ENCODE measurements at places on chromosomes 2 and 18. TPM values are rescaled to one million over a fixed set of nuclear protein-coding genes. Genes with fewer than 3 reads are reported as not detected.

- peak; percentile 19 for DNase-seq
- no peaks in the 10 kb centered on the region for H3K36me3 ChIP-seq
- no peak overlapping the region for H3K4me3 ChIP-seq
- peaks cover 12% of the 10 kb centered on the region for H3K4me1 ChIP-seq
- H3K27me3 ChIP-seq, result no peaks in the 10 kb centered on the region
Observed at GRCh38 chr2:58237741-58238140, 3.4 kb downstream of the FANCL start.

- no peaks in the 10 kb centered on the region for H3K36me3 ChIP-seq
- peaks cover 38% of the 10 kb centered on the region for H3K4me1 ChIP-seq
- H3K27me3 ChIP-seq, result no peaks in the 10 kb centered on the region
- no peak overlapping the region for H3K4me3 ChIP-seq
- no peak overlapping the region for H3K27ac ChIP-seq
Observed at GRCh38 chr2:8525582-8526402, 156.1 kb upstream of the ID2 start.

- no peaks in the 10 kb centered on the region for H3K4me1 ChIP-seq
- H3K27me3 ChIP-seq, result peaks cover 34% of the 10 kb centered on the region
- H3K36me3 ChIP-seq, result no peaks in the 10 kb centered on the region
- no peak within 1 kb of the TSS for H3K27ac ChIP-seq
- H3K4me3 ChIP-seq, result no peak within 1 kb of the TSS
- DNase-seq, result no peak
Observed at GRCh38 chr18:57352271-57352701, at the start of gene ST8SIA3. TSS of gene ST8SIA3 (plus strand) at chr18:57352557. CDS start at chr18:57352847, 290 bp downstream.

- peaks cover 41% of the 10 kb centered on the region for H3K4me1 ChIP-seq
- no peaks in the 10 kb centered on the region for H3K27me3 ChIP-seq
- peaks cover 13% of the 10 kb centered on the region for H3K36me3 ChIP-seq
- H3K27ac ChIP-seq, result peak overlapping the region; percentile 53
Observed at GRCh38 chr2:142880279-142880678, 2.8 kb downstream of the KYNU start.

DNA sequence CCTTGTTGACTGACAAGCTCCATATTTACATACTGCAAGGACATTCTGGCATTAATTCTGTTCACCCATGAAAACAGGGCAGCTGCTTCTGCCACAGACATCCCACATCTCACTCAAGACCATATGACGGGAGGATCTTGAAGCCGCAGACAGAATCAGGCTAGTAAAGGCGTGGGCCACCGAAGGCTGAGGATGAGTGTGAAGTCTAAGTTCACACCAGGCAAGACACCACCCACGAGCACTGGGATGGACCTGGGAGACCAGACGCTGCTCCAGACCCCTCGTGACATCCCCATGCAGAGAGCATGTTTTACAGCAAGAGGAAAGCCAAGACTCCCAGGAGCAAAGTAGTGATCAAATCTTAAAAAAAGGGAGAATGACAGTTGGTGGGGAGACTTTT lies 3.2 kb downstream of the FHL2 start:
- H3K27ac ChIP-seq, result no peak overlapping the region
- H3K36me3 ChIP-seq, result no peaks in the 10 kb centered on the region
- peaks cover 10% of the 10 kb centered on the region for H3K4me1 ChIP-seq
- peaks cover 19% of the 10 kb centered on the region for H3K27me3 ChIP-seq
- DNase-seq, result no peak

DNA sequence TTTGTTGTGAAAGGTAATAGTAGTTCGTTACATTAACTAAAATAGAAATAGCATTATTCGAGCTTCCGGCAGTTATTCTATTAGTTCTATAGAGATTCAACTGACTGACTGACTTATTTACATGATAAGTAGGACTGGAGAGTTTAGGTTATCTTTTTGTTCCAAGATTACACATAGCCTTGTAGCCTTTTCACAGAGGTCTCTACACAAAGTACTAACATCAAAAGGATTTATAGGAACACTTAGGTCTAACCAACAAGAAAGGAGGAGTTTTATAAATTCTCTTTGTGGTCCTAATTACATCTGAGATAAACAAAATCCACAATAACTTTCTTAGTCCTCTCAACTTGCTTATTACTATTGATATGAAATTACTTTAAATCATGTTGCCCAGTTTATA lies 62.8 kb downstream of the SOS1 start:
- no peak for DNase-seq
- H3K27me3 ChIP-seq, result no peaks in the 10 kb centered on the region
- no peak overlapping the region for H3K27ac ChIP-seq

- no peaks in the 10 kb centered on the region for H3K36me3 ChIP-seq
- no peak overlapping the region for H3K27ac ChIP-seq
- H3K4me3 ChIP-seq, result no peak overlapping the region
- peaks cover 13% of the 10 kb centered on the region for H3K4me1 ChIP-seq
Observed at GRCh38 chr2:237470914-237471313, 16.1 kb upstream of the MLPH start.

GRCh38 chr2:37632310-37632709 lies 39.1 kb downstream of the CDC42EP3 start:
- H3K4me1 ChIP-seq, result peaks cover 33% of the 10 kb centered on the region
- H3K27ac ChIP-seq, result no peak overlapping the region
- no peaks in the 10 kb centered on the region for H3K36me3 ChIP-seq
- H3K27me3 ChIP-seq, result no peaks in the 10 kb centered on the region
- DNase-seq, result no peak
- H3K4me3 ChIP-seq, result no peak overlapping the region

- H3K4me1 ChIP-seq, result no peaks in the 10 kb centered on the region
- no peaks in the 10 kb centered on the region for H3K36me3 ChIP-seq
- no peaks in the 10 kb centered on the region for H3K27me3 ChIP-seq
- no peak for DNase-seq
Observed at GRCh38 chr2:129237966-129238725, 741.3 kb upstream of the RAB6C start.

GRCh38 chr2:43102366-43103092 lies 123.9 kb downstream of the ZFP36L2 start:
- H3K4me3 ChIP-seq, result no peak overlapping the region
- H3K36me3 ChIP-seq, result no peaks in the 10 kb centered on the region
- no peak for DNase-seq

Gene MAP3K19
- not detected for total RNA-seq

Gene SIX3
- not detected for total RNA-seq

Gene CD8B2
- not detected for total RNA-seq

Gene STRN
- total RNA-seq, result 42.8 TPM
